ENCODE measurements at places on chromosomes 6 and 20.

GRCh38 chr6:102023977-102024657 is 630.6 kb downstream of the GRIK2 start:
- no peak for DNase-seq

- no peak for DNase-seq
Observed at GRCh38 chr20:38547288-38548085, 33.5 kb upstream of the ADIG start.

DNA sequence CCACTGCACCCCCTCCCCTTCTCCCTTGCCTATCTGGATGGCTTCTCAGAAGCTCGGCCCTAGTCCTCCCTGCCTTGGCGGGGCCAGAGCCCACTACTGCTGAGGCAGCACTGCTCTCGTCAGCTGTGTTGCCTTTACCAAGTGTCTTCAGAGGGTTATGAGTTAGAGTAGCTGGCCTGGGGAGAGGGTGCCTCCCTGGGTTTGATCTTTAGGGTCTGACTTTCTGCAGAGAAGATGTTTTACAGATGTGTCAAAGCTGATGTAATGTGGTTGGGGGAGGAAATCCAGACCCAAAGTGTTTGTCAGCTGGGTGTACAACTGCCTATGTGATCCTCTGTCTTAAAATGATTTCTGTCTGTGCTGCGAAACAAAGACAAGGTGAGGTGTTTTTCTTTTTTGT is 30.4 kb upstream of the PI16 start:
- no peak for DNase-seq

DNA sequence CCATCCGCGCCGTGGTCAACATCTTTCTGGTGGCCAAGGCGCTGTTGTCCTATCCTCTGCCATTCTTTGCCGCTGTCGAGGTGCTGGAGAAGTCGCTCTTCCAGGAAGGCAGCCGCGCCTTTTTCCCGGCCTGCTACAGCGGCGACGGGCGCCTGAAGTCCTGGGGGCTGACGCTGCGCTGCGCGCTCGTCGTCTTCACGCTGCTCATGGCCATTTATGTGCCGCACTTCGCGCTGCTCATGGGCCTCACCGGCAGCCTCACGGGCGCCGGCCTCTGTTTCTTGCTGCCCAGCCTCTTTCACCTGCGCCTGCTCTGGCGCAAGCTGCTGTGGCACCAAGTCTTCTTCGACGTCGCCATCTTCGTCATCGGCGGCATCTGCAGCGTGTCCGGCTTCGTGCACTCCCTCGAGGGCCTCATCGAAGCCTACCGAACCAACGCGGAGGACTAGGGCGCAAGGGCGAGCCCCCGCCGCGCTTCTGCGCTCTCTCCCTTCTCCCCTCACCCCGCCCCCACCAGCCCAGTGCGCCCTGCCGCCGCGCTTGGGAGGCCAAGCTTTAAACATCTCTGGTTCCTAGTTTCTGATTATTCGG is 4.0 kb downstream of the SLC32A1 start:
- DNase-seq, result no peak
